Osteoblast (primary cell): ENCODE measurements at places on chromosomes 2 and 18.
A peak's percentile ranks its signal among the peaks of the same experiment; 100 is the strongest.

DNA sequence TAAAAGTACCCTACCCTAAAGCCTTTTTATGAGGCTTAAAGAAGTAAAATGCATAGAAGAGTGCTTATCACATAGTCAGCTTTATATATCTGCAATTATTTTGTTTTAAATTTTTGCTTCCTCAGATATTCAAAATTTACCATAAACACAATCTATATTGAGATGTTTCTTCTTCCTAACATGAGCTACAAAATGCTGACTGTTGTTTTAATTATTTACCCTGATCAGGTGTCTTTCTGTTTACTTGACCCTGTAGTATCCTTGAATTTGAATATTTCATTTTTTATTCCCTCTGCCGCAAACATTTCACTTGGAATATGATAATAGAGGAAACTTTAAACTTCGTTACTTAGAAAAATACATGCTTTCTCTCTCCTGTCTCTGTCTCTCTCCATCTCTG, 147.9 kb downstream of the TMX3 start:
- DNase-seq, result no peak

DNA sequence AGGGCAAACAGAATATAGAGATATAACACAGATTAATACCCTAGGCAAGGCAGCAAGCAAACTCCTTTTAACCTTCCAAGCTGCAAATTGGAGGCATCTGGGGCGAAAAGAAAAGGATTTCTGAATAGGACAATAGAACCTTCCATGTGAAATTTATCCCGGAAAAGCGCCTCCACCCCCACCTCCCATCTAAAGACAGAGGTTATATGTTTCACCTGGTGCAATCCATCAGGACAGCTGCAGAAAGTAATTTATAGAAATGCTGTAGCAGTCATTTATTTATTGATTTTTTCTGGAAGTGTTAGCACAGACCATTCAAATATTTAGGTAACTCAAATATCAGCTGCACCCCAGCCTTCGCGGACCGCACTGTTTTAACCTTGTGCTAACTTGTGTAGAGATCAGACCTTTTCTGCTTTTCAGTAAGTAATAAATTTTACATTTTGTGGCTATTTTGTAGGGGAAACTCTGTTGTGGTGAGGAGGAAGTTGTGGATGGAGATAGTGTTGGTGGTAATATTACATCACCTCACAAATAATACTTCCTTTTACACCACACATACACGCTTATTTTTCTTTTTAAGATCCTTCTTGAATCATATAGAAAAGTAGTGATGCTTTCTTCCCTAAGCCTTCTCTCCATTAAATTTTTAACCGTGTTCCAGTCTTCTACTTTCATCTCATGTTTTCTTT, 919.3 kb upstream of the CDH2 start:
- no peak for DNase-seq

GRCh38 chr2:38277245-38278116, 99.6 kb downstream of the ATL2 start:
- no peak for DNase-seq

GRCh38 chr18:10145546-10145945, 231.7 kb downstream of the VAPA start:
- DNase-seq, result no peak

DNA sequence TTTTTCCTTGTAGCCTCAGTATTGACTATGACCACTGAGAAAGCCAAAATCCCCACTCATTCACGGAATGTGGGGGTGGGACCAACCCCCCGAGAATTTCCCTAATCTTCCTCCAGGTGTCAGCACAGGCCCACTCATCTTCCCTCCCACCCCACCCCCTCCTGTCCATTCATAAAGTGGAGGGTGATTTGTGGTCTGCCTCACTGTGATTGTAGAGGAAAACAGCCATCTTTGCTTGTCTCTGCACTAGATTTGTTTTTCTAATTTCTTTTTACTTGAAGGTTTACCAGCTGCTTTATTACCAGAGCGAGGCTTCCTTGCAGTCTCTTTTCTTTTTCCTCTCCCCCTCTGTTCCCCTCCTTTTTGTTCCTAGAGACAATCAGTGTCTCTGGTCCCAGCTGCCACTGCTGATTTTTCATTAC, 171.8 kb downstream of the ICOS start:
- no peak for DNase-seq

- no peak for DNase-seq
Measured at GRCh38 chr2:28357055-28357454, 35.6 kb upstream of the FOSL2 start.

DNA sequence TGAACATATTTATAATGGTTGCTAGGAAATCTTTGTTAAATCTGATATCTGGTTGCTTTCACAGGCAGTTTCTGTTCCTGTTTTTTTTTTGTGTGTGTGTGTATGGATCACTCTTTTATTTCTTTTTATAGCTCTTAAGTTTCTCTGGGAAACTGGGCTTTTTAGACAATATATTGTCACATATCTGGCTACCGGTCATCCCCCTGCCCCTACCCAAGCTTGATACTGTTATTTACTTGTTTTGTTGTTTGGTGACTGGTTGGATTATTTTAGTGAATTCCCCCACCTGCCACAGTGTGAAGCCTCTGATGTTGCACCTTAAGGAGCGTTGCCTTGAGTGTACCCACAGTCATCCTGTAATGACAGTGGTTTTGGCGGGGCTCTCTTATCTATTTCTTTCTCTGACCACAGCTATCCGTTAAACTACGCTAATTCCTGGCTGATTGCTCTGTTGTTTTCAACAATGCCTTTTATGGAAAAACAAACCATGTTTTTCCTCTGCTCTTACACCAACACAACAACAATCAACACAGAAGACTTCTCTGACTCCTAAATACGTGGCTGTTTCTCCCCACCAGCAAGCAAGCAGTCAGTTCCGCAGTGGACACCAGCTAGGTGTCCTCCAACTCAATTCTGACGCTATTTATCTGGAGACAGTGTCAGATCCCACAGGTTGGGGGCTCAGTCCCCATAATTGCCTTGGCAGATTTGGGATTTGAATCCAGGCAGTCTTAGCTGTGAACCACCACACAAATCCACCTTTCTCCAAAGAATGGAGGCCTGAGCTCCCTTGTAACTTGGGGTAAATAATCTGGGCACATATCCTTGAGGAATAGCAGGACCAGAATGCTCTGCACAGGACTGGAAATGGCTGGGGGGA, 10.9 kb downstream of the GNLY start:
- DNase-seq, result no peak

- peak; percentile 19 for DNase-seq
Measured at GRCh38 chr2:233822101-233822771, 32.1 kb downstream of the HJURP start.

DNA sequence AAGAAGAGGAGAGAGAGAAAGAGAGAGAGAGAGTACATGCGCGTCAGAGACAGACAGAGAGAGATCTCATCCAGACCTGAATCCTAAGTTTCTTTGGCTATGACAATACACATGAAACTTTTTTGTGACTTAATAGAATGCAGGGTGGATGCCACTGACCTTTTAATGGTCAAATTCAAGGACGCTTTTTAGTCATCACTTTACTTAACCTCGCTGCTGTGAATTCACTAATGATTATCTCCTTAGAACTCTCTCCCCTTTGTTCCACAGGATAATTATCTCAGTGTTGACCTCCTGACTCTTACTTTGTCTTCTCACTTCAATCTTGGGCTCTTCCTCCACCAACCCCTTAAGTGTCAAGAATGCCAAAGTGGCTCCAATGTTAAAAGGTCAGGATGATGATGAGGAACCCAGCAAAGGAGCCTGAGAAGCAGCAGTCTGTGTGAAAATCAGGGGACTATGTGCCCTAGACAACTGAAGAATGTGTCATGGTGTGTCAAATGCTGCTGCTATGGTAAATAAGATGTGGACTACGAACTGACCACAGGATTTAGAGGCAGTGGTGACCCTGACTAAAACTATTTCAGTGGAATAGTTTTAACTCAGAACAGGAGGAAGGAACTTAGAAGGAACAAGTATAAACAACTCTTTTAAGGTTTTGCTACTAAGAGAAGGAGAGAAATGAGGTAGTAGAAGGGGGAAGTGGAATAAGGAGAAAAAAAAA, 382.1 kb downstream of the ZEB2 start:
- DNase-seq, result peak; percentile 29

DNA sequence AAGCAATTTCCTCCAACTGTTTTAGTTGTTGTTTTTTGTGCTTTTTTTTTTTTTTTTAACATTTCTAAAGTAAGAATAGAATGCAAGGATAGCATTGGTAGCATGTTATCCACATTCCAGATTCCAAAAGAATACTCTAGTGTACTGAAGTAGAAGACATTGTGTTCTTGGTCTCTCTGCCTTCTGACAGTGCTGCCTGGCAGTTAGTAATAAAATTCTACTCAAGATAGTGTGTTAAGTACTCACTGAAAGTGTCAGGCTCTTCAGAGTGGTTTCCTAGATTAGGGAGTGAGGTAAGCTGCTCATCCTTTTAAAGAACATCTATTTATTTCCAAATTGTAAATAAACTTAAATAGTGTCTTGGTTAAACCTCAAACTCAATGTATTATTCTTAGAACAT, 253.7 kb downstream of the HNMT start:
- DNase-seq, result no peak

GRCh38 chr2:74037379-74037860, 52.7 kb downstream of the TET3 start:
- no peak for DNase-seq

- no peak for DNase-seq
Measured at GRCh38 chr2:66536997-66537396, 102.1 kb downstream of the MEIS1 start.

- no peak for DNase-seq
Measured at GRCh38 chr2:63064197-63064596, 13.6 kb downstream of the OTX1 start.

DNA sequence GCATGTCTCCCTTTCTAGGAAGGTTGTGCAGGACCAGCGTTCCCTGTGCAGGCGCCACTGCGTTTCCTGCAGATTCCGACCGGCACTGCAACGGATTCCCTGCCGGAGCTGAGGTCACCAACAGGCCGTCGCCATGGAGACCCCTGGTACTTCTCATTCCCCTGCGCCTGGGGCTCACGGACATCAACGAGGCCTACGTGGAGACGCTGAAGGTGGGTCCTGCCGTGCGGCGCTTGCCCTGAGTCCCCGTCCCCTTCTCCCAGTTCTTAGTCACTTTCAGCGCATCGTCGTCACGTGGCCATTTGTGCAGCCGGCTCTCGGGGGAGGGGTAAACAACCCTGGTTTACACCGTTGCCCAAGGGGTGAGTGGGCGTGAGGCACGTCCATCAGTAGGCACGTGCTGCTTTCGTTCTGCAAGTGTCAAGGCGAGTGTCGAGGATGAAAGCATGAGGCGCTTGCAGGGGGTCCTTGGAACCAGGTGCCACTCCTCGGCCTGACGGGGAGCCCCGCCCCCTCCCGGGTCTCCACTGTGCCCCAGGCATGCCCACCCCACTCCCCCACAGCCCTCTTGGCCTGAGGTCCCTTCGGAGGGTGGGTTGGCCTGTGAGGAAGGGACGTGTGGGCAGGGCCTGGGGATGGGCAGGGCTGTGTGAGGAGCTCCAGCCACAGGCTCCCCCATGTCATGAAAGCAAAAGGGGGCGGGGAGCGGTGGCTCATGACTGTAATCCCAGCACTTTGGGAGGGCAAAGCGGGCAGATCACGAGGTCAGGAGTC, 19.8 kb downstream of the DTYMK start:
- no peak for DNase-seq

DNA sequence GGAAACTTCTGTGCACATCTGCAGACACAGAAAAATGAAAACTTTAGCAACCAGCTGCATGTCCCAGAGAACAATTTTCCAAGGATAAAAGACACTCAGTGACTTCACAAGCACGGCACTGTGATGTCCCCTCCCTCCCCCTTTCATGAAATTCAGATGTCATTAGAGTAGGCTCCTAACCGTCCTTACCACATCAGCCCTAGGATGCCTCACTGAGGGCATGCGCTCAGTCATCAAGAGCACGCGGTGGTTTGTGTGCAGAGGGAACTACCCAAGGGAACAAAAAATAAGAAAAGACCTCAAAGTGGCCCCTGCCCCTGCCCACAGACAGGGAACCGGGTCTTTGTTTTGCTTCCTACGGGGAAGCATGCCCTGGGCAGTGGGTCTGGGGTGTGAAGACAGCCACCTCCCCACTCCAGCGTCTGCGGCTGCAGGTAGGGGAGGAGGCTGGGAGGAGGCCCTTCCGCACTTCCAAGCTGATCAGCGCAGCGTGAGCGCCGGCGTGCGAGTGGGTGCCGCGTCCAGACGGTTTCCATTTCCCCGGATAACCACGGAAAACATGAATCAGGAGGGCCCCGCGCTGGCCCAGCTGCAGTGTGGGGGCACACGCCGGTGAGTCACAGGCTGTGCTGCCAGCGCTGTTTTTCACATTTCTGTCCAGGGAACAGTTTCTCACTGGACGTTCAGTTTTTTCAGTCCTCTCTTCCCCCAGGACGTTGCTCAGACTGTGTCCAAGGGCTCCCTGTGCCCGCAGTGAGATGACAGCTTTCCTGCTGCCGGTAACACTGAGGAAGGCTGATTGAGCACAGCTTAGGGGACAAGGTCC, 70.6 kb downstream of the COPS8 start:
- peak; percentile 97 for DNase-seq

- no peak for DNase-seq
Measured at GRCh38 chr2:219292616-219293015, 13.4 kb downstream of the DNAJB2 start.

- DNase-seq, result peak; percentile 86
Measured at GRCh38 chr2:241541564-241542277, 16.8 kb upstream of the BOK start.

GRCh38 chr2:134289225-134289624, 35.4 kb downstream of the MGAT5 start:
- no peak for DNase-seq

DNA sequence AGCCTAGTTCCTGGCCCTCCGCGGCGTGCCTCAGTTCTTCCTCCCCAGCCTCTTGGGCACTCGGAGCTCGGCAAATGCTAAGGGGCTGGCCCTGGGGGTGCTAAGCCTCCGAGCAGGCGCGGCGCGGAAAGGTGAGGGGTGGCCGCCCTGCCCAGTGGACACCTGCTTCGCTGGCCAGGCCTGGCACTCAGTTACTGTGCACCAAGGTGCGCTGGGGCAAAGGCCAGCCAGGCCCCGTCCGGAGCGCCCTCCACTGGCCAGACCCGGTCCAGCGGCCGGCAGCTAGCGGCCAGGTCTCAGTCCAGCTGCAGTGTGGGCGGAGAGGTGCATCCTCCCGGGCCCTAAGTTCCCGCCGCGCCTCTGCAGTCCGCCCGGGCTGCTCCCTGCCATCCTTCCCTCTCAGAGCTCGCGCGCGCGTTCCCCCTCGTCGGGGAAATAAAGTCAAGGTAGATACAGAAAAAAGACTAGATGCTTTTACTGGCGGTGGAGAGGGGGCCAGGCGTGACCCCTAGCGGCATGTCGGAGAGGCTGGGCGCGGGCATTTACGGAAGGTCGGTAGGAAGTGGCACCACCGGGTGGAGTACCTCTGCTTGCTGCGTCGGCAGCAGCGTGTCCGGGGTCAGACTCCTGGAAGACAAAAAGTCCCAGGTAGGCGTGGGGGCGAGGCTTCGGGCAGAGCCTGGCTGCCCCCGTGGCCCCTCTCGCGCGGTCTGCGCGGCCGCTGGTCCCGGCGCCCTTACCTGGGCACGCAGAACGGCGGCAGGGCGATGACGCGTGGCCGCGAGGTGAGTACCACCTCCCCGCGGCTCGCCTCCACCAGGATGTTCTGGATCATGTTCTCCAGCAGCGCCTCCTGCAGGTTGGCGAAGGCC, 9.4 kb upstream of the CRYBA2 start:
- peak; percentile 91 for DNase-seq

GRCh38 chr18:3238742-3239141, 8.9 kb upstream of the MYL12A start:
- no peak for DNase-seq
